Stimulated activated CD8-positive, alpha-beta memory T cell treated with anti-CD3 and anti-CD28 coated beads, Interleukin-2, amount 100 ng/mL, for 1 hour (primary cell): ENCODE measurements at places on chromosomes 12 and 14.

GRCh38 chr12:6843118-6843902 is 2.6 kb downstream of the GNB3 start:
- no peak for DNase-seq

GRCh38 chr14:62956413-62956812 is 88.8 kb downstream of the KCNH5 start:
- no peak for DNase-seq

- no peak for DNase-seq
Observed at GRCh38 chr14:80325688-80326087, 114.4 kb upstream of the DIO2 start.

DNA sequence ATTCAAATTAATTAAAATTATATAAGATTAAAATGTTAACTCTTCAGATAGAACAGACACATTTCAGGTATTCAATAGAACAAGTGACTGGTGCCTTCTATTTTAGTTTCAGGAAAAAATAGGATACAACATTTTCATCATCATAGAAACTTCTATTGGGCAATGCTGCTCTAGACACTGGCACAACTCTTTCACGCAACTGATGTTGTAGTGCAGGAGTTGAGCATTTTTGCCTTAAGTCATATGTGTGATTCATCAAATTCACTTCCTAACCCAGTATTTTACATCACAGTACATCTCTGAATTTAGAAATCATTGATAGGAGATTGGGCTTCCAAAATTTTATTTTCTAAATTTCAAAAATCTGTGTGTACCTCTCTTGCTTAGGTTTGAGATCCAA is 215.4 kb upstream of the DIO2 start:
- DNase-seq = no peak

GRCh38 chr14:106347291-106347778 is 821.0 kb downstream of the TMEM121 start:
- DNase-seq = no peak

- DNase-seq = no peak
Observed at GRCh38 chr14:103697206-103697602, 18.0 kb downstream of the XRCC3 start.

DNA sequence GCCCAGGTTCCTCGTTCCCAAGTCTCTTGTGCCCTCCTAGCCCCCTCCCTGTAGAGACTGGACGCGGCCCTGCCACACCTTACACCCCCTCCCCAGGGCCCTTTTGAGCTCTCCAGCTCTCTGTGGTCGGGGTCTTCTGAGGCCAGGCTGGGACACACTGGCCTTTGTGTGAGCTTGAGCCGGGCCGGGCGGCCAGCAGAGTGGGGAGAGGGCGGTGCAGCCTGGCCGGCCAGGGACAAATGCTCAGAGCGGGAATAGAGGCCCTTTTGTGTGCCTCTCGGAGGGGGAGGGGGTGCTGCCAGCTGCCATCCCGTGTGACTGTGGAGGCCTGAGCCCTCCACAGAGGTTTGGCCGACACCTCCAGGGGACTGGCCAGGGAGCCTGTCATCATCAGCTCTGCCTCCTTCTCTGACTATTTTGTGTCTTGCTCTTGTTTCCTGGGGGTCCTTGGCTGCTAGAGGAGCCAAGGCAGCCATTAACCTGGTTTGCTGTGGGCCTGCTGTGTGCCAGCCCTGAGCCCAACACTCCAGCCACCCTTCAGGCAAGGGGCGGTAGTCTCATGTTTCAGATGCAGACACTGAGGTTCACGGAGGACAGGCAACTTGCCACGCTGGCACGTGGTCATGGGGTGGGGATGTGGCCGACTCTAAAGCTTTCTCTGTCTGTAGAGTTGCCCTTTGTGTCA is 13.6 kb downstream of the FAM222A start:
- no peak for DNase-seq

GRCh38 chr12:42887657-42888056 is 298.1 kb upstream of the PRICKLE1 start:
- no peak for DNase-seq

- DNase-seq = no peak
Observed at GRCh38 chr12:12646483-12647072, 34.9 kb downstream of the CREBL2 start.

DNA sequence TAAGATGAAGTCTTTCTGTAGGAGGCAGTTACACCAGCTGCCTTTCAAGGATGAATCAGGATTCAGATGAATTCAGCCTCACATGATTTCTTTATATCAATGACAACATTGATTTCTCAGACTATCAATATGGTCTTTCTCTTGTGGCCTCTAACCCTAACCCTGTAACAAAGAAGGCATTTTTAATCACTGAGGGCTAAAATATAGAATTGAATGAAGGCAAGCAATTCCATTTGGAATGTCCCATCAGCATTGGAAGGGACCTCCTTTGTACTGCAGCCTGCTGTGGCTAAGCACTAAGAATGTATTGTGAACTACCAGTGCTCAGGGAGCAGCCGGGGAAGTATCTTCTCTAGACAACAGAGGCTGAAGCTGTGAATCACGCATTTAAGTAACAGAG is 90.6 kb upstream of the FRMD6 start:
- no peak for DNase-seq

- DNase-seq = peak; percentile 42
Observed at GRCh38 chr12:32106517-32107358, at the start of gene BICD1. Gene BICD1, plus strand, starts transcription at chr12:32106847. Its CDS starts 485 bp downstream, at chr12:32107332.

GRCh38 chr12:57175428-57176138 is 28.2 kb upstream of the LRP1-AS start:
- DNase-seq = no peak

- peak; percentile 58 for DNase-seq
Observed at GRCh38 chr12:48988030-48988649, 10.0 kb downstream of the WNT1 start.

DNA sequence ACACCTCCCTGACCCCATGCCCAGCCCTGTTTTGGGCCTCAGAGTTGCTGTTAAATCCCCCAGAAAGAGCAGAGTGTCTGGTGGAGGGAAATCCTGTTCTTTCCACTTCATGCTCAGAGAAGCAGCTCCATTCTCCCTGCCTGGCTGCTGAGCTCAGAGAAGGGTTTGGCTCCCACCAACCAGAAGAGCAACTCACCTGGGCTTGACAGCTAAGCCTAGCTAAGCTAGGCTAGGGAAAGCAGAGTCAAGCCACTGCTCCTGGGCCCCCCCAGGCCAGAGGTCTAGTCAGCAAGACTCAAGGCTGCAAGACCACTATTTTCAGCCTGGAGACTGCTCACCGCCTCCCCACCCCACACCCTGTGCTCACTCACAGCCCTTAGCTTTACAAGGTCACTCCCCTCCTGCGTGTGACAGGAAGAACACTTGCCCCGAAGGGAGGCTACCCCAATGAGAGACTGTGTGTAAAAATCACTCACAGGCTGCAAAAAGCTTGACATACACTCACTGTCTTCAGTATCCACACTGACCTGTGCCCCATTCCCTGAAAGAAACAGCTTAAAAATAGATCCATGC is 13.5 kb downstream of the GSC start:
- DNase-seq = no peak

- DNase-seq = no peak
Observed at GRCh38 chr12:6341417-6342139, at the start of gene TNFRSF1A. Gene TNFRSF1A, minus strand, starts transcription at chr12:6342076. Its CDS starts 262 bp downstream, at chr12:6341814.

- DNase-seq = no peak
Observed at GRCh38 chr14:29039171-29039570, 272.6 kb downstream of the FOXG1 start.

DNA sequence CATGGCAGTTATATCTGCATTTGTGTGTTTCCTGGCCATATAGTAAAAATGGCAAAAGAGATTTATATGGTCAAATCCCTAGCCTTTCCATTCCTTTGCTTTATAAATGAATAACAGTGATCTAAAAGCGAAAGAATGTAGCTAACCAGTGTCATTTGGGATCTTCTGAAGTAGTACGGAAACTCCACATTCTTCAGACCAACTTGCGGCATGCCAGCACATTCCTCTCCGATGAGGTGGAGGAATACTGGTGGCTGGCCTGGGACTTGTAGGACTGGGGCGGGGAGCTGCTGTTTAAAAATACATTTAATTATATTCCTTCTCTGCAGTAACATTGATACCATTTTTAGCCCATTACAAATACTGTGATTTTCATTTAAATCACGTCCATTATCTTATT is 85.3 kb downstream of the SAMD4A start:
- no peak for DNase-seq

DNA sequence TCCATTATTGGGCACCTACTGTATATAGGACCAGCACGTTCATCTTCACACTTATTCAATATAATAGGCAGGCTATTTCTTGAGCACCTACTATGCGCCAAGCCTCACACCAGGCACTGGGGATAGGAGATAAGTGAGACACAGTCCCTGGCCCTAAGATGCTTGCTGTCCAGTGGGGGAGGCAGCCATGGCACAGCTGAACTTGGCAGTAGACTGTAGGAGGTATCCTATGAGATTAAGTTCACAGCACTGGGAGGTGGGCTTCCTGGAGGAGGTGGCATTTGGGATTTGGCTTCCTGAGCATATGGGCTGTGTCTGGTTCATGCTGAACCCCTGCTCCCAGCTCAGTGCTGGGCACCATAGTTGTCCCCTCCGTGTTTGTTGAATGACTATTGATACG is 65.1 kb downstream of the MVK start:
- no peak for DNase-seq

GRCh38 chr14:101101456-101102056 is 198.0 kb upstream of the RTL1 start:
- DNase-seq = no peak

DNA sequence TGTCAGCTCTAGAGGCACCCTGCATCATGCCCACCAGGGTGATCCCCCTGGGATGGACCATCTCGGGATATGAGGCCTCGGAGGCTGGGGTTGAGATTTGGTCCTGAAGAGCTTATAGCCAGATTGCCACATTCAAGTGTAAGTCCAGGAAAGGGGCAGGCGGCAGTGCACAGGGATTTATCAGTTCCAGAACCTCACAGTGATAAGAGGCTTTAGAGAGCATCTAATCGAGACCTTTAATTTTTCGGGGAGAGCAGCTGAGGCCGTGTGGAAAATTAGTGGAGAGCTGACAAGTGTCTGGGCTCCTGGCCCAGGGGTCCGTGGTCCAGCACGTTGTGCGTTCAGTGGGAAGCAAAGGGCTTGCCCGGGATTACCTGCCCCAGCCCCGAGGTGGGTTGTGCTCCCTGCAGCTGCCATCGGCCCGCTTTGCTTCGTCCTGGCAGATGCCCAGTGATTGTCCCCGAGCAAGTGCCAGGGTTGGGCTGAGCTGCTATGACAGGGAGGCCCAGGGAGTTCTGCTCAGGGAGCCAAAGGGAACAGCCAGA is 52.1 kb downstream of the C14orf132 start:
- DNase-seq = no peak

DNA sequence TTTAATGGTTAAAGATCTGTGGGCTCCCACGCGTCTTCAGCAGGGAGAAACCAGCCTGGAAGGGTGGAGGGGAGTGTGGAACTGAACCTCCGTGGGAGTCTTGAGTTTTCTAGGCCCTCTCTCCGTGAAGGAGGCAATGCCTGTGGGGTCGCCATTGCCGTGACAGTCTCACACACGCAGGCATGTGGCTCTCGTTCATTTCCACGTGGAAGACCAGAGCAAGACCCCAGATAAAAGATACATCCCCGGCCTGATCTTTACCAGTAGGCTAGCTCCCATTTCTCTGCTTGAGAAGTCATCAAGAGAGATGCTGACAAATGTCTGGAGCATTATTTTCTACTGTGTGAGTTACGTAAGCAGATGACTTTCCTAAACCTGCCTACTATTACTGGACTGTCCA is 491.7 kb upstream of the LMO3 start:
- DNase-seq = no peak

DNA sequence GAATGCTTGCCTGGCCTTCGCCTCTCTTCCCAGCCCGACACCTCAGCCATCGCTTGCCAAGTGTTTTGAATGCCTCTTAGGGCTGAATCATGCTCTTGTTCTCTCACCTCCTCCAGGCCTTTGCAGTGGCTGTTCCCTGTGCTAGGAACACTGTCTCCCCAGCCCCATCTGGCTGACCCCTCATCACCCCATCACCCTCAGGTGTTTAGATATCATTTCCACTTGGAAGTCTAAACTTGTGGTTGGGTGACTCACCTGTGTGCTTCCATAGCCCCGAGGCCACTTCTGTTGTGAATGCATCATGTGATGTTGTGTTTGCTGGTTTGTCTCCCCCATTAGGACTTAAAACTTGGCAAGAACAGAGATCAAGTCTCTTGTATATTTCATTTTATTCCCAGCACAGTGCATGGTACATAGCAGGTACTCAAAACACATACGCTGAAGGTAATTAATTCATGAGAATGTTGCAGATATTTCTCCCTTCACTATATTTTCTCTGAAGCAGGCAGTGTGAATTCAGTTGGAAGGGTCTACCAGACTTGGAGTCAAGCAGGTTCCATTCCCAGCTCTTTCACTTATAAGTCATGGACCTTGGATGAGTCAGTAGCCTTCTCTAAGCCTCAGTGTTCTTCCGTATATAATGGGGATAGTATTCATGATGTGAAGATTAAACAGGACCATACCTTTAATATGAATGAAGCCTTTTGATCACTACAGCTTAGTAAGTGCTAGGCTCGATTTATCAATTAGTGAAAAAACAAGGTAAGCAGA is 67.8 kb downstream of the HRK start:
- DNase-seq = no peak

DNA sequence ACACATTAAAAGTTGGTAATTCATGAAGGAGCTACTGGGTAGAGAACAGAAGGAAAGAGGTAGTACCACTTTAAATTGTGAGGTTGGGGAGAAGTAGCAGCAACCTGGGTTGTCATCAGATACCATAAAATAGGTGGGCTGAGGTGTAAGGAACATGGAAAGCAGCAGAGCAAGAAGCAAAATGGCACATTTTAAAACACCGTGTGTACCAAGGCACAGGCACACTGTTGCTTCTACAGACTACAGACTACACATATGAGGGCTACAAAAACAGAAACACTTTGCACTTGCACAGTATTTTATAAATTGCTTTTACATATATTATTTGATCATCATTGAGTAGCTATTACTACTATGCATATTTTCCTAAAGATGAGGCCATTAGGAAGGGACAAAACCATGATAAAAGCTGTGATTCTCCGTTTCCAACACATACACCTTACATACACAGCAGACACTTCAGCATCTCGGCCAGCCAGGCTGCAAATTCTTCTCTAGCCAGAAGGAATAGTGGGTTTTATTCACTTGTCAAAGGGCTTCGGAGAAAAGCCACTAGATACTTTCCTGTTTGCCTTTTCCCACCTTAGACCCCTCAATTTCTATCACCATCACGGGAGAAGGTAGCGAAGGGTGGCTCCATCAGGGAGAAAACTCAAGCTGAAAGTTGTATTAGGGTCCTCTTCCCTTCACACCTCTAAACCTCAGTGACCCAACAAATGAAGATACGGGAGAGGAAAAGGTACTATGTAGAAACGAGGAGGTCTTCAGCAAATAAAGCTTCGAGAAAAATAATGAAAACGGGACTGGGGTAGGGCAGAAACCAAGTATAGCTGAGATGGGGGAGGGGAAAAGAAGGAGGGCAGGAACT is 1.6 kb downstream of the PYM1 start:
- no peak for DNase-seq

- DNase-seq = no peak
Observed at GRCh38 chr12:122508163-122508562, 7.4 kb upstream of the ZCCHC8 start.
